ENCODE measurements at places on chromosomes 1 and 21. TPM values are rescaled to one million over a fixed set of nuclear protein-coding genes. Genes with fewer than 3 reads are reported as not detected.

Gene SLAMF7
- 5.5 TPM for total RNA-seq

GRCh38 chr21:40512590-40512989 lies 334.4 kb downstream of the DSCAM start:
- H3K36me3 ChIP-seq, result no peaks in the 10 kb centered on the region
- no peak overlapping the region for H3K4me3 ChIP-seq
- H3K27ac ChIP-seq, result no peak overlapping the region
- no peaks in the 10 kb centered on the region for H3K27me3 ChIP-seq

Gene CRYAA
- not detected for total RNA-seq

GRCh38 chr1:167791281-167792187 lies 69.8 kb downstream of the MPZL1 start:
- DNase-seq, result no peak
- peaks cover 24% of the 10 kb centered on the region for H3K36me3 ChIP-seq
- H3K27me3 ChIP-seq, result no peaks in the 10 kb centered on the region
- H3K27ac ChIP-seq, result no peak overlapping the region

DNA sequence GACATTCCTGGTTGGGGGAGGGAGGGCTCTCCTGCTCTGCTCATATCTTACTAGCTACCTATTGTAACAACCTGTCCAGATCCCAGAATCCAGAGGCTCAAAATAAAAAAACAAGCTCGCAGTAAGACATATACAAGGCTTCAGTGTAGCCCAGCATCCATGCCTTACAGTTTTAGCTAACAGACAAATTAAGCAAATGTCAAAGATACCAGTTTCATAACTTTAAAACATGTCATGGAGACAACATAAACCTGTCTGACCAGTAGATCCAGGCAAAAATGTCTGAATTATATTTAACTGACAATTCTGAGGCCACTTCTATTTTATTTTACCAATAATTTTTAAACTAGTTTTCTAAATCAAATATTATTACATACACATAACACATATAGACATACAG lies 167.7 kb upstream of the TNR start:
- H3K27ac ChIP-seq, result no peak overlapping the region
- no peaks in the 10 kb centered on the region for H3K27me3 ChIP-seq
- DNase-seq, result no peak

DNA sequence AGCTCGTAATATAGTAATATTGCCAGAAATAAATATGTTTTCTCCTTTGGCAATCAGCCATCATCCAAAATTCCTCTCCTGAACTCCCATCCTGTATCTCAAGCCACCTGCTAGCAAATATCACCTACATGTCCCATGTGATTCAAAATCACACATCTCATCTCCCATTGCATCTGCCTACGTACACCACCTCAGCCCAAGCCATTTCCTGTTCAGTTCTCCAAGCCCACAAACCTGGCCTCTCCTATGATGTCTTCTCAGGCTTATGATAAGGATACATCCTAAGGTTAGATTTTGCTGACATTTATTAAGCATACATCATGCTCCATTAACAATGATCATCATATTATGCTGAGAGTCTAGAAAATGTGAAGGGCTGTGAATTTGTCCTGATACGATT lies 31.9 kb upstream of the DEGS1 start:
- H3K4me1 ChIP-seq, result peaks cover 21% of the 10 kb centered on the region
- H3K36me3 ChIP-seq, result peaks cover 35% of the 10 kb centered on the region
- H3K4me3 ChIP-seq, result no peak overlapping the region
- H3K27ac ChIP-seq, result peak overlapping the region; percentile 1
- no peak for DNase-seq

Gene FCGR3A
- total RNA-seq, result not detected

Data from activated T-helper 2 cell treated with anti-CD3 and anti-CD28 coated beads, Interferon-gamma antibody, Interleukin-2, Interleukin-4, amounts not matched to agents 10 μg/mL and 5 μg/mL and 100 μg/mL, durations not matched to agents 14 hours and 24 hours and 36 hours (primary cell).